HT1080 (cell line): ENCODE measurements at places on chromosomes 3 and 15. TPM values are rescaled to one million over a fixed set of nuclear protein-coding genes. Genes with fewer than 3 reads are reported as not detected.

The GPD1L gene
- 11.9 and 16.5 TPM in 2 replicates for total RNA-seq

The CD86 gene
- total RNA-seq = not detected in 2 replicates

The SENP8 gene
- 1.3 and 2.6 TPM in 2 replicates for total RNA-seq

The TGM5 gene
- 0.20 and 0.98 TPM in 2 replicates for total RNA-seq

The CPLX3 gene
- total RNA-seq = 0.10 and 0.26 TPM in 2 replicates

The SLC24A5 gene
- total RNA-seq = not detected in 2 replicates

The NDN gene
- total RNA-seq = 3.7 and 4.0 TPM in 2 replicates

The SYNPR gene
- total RNA-seq = not detected in 2 replicates

The HOMER2 gene
- total RNA-seq = 27.1 and 28.6 TPM in 2 replicates

The ACAD9 gene
- total RNA-seq = 47.1 and 61.0 TPM in 2 replicates

The PTH1R gene
- 2.6 and 3.1 TPM in 2 replicates for total RNA-seq

The PPP4R2 gene
- total RNA-seq = 45.4 and 48.0 TPM in 2 replicates

The ZNF501 gene
- 0.07 TPM in 1 of 2 replicates, not detected in the other for total RNA-seq

- DNase-seq = no peak
Observed at GRCh38 chr3:58204720-58205119, 6.1 kb downstream of the DNASE1L3 start.

- no peak for DNase-seq
Observed at GRCh38 chr3:155785662-155786295, 20.3 kb downstream of the C3orf33 start.

GRCh38 chr3:139935866-139936817 lies 1.2 kb downstream of the CLSTN2 start:
- no peak for DNase-seq

DNA sequence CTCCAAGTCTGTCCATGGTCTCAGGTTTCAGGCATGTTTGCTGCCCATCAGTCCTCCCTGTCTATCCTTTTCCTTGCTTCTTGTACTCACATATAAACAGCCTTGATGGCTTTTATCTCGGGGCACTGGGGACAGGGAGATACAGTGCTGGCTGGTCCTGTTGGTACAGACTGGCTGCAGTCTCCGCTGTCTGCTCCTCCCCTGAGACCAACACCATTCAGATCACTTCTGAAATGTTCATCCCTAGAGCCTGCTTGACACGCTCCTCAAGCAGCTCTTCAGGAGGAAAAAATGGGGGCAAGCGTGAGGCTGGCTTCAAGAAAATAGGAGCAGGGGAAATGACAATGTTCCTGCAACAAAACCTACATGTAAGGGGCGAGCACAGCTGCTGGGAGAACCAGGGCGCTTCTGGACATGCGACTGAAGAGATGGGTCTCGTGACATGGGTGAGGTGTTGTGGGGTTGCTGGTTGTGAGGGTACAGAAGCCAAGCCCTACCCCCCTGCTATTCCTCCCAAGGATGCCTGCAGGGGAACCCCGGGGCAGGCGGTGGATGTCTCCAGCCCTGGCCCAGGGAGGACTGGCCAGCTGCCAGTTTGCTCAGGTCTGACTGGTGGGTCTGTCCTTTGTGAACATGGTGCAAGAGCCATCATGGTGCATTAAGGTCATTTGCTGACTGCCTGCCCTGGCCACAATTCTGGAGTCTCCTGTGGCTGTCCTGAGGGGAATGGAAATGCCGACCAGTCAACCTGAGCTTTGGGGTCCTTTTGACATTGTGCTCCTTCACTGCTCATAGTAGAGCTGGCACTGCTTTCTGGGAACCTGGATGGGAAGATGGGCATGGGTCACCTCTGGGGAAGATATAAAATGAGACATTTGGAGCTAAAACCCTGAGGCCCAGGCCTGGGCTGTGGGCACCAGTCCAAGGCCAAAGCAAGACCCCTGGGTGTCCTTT lies 40.1 kb downstream of the KY start:
- no peak for DNase-seq

- no peak for DNase-seq
Observed at GRCh38 chr15:48721061-48721810, 75.7 kb upstream of the FBN1 start.

DNA sequence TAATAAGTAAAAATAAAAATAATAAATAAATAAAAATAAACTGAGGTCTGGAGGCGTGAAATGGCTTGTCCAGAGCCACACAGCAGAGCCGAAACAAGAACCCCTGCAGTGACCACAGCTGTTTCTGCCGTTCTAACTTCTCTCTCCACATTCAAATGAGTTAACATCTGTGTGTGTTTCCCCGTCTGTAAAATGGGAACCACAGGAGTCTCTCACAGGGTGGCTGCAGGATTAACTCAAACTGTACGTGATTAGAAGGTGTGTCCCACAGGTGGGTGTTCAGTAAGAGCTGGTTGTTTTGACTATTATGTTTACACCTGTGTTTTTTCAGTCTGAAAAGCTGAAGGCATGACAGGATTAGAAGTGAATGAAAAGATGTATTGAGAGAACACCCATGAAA lies 27.0 kb upstream of the MUC4 start:
- DNase-seq = no peak

GRCh38 chr3:71356265-71356664 lies 227.3 kb downstream of the FOXP1 start:
- DNase-seq = no peak

GRCh38 chr15:62626903-62627302 lies 415.6 kb upstream of the TPM1 start:
- no peak for DNase-seq

- no peak for DNase-seq
Observed at GRCh38 chr3:136920904-136921611, 36.7 kb upstream of the IL20RB start.

- DNase-seq = no peak
Observed at GRCh38 chr3:32455609-32456428, 46.8 kb downstream of the CMTM6 start.

DNA sequence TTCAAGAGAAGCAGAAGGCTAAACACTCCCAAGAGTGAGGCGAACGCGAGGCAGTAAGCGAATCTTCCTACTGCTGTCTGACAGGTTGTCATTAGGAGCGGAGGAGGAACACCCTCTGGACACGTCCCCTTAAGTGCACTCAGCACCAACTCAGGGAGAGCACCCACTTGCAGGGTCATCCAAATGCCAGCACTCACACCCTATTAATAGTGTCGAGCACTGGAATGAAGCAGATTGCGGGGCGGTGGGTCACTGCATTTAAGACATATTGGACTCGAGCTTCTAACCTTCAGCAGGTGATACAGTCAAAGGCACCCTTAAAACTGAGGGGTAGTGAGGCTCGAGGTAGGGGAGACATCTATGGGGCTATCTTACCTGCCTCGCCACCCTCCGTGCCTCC lies 28.7 kb downstream of the SH3BP5 start:
- no peak for DNase-seq

- DNase-seq = no peak
Observed at GRCh38 chr3:188573956-188574355, 420.0 kb downstream of the LPP start.

GRCh38 chr15:68785541-68785940 lies 35.2 kb downstream of the ANP32A start:
- DNase-seq = no peak

DNA sequence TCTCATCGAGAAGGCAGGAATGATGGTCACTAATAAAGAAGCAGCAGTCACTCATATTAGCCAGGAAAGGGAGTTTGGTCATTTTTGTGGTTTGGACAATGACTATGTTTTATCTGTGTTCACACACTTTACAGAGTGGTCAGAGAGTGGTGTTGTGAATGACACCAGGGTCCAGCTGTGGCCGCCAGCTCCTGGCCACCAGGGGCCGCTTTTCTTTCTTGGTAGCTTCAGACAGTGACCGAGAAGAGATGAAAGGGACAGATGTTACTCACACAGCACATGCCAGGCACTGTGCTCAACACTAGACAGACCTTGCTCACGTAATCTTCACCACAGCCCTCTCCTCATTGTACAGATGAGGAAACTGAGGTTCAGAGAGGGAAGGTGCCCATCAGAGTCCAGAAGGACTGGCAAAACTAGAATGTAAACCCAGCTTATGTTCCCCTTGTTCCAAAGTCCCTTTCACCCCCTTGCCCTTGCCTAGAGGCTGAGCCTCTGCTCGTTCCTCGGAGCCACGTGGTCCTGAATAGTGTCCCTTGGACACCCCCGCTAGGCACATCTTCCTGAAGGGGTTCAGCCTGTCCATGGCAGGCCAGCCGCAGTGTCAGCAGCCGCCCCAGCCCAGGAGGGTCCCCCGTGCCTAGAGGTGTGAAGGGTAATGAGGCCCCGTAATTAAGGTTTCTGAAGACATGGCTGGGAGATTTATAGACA lies 55.6 kb downstream of the CYP11A1 start:
- peak; percentile 36 for DNase-seq

- no peak for DNase-seq
Observed at GRCh38 chr15:88288206-88288605, 31.7 kb upstream of the NTRK3 start.

DNA sequence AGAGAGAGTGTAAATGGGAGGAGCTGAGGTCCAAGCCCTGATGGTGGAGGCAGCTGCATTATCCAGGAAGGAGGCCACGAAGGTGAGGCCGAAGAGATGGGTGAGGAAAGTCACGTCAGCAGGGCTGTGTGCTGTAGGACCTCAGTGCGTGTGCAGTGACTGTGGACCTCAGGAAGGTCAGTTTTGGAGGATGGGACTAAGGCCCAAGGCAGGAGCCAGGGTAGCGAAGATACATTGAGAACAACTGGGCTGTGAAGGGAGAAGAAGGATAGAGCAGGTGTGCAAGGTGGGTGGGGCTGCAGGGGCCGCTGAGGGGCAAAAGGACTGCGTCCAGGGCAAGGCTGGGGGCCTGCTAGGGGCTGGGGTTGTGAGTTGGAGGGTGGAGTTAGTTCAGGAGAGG lies 4.9 kb downstream of the KLHL40 start:
- DNase-seq = no peak

DNA sequence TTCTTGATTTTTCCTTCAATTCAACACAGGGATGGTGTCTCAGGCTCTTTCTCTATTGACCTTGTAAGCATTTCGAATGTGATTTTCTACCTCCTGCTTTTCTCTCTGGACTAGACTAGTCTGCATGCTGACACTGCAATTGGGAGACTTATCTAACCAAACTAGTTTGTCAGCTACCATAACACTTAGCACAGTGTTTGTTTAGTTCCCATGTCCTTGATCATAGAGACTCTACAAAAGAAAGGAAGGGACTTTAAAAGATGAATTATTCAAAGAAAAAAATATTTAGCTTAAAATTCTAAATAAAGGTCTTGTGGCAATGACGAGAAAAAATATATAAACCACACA lies 407.0 kb downstream of the ERC2 start:
- no peak for DNase-seq

GRCh38 chr3:154364849-154365248 lies 40.6 kb upstream of the DHX36 start:
- no peak for DNase-seq

DNA sequence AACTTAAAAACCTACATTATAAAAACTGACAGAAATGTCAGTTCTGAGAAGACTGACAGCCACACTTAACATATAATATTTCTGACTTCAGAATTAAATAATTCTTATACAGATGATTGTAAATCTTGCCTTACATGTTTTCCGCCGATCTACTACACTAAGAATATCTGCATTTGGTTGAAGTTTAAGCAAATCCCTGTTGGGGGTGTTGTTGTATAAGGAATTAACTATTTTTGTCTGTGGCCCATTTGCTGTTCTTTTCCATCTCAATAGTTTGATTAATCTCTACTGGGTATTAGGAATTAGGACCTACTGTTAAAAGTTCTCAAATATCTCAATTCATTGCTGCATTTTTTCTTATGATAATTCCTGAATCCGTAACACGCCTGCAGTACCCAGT lies 838.3 kb upstream of the ROBO1 start:
- DNase-seq = no peak

DNA sequence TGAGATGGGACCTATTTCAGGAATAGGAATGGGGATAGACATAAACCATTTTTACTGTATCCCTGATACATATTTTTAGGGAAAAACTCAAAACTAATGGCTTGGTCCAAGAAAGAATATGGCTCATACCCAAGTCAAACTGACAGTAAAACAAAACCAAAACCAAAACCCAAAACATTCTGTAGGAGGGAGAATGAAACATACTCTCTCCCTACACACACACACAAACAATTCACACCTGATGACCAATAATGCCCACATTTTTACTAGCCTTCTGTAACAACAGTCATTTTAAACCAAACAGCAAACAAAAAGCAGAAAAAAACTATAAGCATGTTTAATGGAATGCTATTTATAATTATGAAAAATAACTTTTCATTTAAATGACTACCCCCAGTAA lies 74.9 kb downstream of the NBEAL2 start:
- DNase-seq = no peak

DNA sequence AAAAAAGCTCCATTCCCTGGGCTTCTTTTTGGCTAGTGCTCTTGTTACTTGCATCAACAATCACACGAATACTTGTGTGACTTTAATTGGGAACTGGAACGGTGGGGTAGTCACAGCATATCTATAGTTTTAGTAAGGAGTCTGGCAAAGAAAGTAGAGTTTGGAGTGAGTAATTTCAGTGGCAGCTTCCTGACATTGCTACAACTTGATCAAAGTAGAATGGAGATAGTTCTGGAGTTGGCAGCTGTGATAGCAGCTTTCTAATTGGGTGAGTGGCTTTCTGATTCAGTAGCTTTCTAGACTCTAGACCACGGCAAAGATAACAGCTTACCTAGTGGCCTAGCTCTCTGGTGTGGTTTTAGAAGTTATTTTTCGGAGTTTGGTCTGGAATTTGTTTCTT lies 475.0 kb downstream of the TUSC7 start:
- peak; percentile 68 for DNase-seq

DNA sequence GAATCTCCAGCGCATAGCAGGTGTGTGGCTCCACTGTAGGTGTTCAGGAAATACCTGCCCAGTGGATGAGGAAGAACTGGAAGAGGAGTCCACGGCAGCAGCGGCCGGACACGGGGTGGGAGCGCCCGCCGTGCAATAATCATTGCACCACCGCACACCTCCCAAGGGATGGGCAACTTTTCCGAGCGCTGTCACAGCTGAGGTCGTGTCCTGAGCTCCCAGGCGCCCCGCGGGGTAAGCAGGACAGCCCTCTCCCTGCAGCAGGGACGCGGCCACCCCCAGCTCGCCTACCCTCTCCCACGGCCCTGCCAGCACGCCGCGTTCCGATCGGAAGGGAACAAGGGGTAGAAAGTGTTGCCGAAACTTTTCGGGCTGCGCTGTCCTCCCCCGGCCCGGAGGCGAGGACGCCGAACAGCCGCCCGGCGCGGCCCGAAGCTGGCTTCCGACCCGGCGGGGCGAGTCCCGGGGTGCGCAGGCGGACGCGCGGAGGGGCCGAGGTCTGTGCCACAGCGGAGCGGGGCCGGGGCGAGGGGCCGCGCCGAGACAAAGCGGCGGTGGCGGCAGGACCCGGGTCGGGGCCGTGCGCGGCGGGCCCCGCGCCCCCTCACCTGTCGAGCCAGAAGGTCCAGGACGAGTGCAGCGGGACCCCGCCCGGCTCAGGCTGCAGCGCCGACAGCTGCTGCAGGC lies 475 bp downstream of the EIF4E3 start:
- no peak for DNase-seq

DNA sequence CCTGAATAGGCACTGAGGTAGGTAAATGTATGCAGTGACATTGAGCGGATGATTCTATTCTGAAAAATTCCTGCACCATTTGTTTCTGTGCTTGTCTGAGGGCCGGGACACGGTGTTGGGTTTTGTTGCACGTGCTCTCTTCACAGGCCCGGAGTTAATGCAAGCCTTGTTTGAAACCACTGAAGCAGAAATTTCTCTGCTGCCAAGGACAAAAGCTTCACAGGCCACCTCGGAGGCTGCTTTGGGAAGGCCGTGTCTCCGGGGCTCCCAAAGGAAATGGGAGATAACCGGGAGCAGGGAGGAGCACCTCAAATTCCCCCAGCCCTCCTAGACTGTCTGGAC lies 179.4 kb downstream of the OPA1 start:
- DNase-seq = no peak

- no peak for DNase-seq
Observed at GRCh38 chr15:70098153-70098460, 390 bp upstream of the TLE3 start.
